Brain microvascular endothelial cell (primary cell): ENCODE measurements at places on chromosomes 12 and 14.

DNA sequence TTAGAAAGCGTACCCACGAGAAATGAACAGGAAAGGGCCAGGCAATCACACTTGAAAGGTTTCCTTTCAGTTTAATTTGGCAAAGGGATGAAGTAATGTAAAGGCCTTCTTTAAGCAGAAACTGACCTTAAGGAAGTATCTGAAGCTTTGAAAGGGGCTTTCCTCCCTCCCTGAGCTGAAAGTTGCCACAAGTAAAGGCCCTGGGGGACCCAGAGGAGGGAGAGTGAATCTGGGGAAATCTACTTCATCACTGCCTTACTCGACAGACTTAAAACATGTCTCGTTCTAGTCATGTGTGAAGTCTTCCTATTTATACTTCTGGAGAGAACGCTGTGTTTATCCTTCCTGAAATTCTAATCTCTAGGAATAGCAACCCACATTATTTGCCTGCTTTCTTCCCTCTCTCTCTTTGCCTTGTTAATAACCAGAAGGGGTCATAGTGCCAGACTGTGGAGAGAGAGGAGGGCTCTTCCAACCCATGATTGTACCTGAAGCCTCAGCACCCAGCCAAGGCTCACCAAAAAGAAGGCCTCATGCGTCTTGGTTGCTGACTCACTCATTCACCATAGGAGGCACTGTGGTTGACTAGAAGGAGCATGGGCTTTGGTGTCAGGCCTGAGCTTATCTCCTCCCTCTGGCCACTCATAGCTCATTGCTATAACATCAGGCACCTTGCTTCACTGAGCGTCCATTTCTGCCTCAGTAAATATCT is 10.2 kb upstream of the GPX2 start:
- peak; percentile 45 for DNase-seq

DNA sequence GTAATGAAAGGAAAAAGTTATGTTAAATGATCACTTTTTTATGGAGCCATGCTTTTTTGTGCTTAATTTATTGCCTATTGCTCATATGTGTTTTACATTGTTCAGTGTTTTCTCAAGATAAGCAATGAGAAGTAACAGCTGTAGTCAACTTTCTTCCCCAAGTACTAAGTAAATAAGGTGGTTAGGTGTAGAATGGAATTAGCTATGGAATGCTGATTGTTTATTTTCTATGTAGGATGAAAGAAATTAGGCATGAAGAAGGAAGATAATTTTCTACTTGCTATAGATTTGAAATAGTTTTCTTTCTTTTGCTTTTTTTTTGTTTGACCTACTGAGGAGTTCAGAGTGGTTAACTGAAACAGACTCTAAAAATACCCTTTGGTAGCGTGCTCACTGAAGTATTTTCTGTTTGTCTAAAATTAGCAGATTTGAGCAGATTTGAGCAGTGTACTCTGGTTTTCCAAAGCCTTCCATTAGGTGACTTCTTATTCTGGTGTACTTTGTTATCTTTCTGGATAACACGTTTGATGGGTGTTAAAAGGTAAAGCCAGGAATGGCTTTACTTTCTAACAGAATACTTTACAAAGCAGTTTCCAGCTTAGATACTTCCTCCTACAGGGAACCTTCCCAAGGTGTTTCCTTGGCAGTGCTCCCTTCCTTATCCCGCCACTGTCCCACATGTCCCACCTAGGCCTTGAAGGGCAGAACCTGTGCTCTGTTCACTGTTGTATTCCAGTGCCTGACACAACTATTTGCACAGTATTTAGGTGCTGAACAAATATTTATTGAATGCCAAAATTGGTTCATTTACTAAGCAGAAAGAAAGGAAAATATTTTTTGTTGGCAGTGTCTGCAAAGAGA is 56.0 kb downstream of the RASSF3 start:
- DNase-seq = no peak

DNA sequence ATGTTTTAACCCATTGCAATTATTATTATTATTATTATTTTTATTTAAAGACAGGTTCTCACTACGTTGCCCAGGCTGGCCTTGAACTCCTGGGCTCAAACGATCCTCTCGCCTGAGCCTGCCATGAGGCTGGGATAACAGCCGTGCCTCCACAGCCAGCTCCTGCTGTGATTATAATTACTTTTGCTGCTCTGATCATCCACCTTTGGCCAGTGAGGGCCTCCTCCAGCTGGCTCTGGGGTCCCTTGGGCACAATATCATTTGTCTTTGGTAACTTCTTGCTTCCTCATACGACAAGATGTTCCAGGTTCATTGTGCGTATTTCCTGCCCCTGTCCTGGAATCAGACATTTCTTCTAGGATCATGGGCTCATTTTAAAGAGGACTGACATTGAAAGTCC is 28.4 kb downstream of the LRTM2 start:
- no peak for DNase-seq

GRCh38 chr14:53113989-53114388 is 39.1 kb downstream of the DDHD1 start:
- DNase-seq = no peak

DNA sequence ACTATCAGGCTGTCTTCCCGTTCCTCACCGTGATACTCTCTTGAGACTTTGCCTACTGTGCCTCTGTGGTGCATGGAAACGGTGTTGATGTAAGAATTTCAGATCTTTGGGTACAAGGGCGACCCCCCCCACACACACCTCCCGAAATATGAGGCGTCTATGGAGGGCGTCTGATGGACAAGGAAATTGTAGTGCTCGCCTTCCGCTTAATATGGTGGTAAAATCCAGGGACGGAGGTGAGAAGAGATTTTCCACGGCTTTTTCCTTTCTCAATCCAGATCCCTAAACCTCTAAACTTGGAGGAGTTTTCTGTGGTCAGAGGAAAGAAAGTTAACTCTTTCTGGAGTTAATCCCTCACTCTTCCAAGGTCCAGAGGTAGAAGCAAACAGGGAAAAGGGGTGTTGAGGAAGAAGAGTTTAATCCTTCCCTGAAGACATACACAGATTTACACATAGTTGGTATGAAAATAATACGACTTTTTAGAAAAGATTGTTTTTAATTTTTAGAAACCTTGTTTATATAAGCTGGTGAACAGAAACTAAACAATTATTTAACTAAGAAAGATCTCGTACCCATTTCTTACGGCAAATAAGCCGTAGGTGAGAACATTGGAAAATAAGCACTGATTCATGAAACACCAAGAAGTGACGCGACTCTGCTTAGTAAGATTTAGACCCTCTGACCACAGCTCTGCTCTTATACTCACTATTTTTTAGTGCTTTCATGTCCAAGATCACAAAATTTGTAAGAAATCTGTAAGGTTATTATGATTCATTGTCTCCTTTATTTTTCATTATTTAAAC is 23.1 kb upstream of the RNASE12 start:
- no peak for DNase-seq

DNA sequence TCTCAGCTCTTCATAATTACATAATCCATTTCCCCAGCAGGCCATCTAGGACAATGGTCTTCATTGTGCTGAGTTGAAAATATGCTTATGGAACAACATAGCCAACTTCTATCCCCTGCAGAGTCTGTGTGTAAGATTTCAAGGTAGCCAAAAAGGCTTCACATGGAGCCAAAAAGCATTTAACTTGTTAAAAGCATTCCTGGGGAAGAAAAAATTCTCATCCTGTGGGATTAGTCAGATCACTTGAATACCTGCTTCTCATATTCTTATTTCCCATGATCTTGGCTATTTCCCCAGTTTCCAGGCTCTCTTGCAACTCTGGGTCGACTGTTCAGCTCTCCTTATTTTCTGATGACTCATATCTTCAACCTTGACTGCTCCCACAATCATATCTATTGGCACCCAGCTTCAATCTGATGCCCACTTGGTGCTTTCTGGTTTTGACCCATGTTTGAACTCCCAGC is 178.9 kb downstream of the KLHL28 start:
- DNase-seq = no peak

DNA sequence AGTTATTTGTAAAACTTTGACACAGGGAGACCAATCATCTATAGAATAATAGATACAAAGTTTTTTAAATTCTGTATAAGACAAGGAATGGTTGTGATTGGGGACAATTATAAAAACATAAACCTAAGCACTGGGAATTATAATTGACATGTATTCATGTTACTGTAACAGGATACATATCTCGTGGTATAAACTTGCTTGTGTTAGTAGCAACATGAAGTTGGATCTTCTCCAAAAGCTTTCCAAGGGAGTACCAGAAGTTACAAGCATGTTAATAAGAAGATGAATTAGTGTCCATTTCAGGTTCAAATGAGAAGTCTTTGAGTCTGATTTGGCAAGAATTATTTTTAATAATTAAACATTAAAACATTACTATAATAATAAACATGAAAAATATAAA is 42.2 kb downstream of the CDKL1 start:
- DNase-seq = no peak

GRCh38 chr12:122894193-122895121 is 1.5 kb downstream of the VPS37B start:
- DNase-seq = no peak

GRCh38 chr12:89384807-89385206 is 32.5 kb upstream of the DUSP6 start:
- DNase-seq = no peak

- peak; percentile 87 for DNase-seq
Observed at GRCh38 chr12:27940756-27941402, 31.7 kb downstream of the PTHLH start.

- no peak for DNase-seq
Observed at GRCh38 chr12:131720241-131720640, 9.4 kb downstream of the SFSWAP start.

DNA sequence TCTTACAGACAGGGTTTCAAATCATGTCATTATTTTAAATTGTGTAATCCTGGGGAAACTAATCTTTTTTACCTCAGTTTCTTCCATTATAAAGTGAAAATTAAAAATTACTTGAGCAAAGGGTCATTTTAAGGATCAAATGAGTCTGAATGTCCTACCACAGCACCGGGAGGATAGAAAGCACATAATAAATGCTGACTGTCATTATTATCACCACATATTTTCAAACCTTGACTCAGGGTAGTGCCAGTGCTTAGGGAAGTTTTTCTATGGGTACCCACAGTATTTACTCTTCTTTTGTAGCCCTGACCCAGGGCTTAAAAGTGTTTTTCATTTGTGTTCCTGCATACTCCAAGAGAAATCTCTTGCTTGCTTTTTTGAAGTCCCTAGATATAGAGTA is 60.5 kb downstream of the KCNMB4 start:
- no peak for DNase-seq

GRCh38 chr14:102565331-102565887 is 27.0 kb upstream of the RCOR1 start:
- no peak for DNase-seq

DNA sequence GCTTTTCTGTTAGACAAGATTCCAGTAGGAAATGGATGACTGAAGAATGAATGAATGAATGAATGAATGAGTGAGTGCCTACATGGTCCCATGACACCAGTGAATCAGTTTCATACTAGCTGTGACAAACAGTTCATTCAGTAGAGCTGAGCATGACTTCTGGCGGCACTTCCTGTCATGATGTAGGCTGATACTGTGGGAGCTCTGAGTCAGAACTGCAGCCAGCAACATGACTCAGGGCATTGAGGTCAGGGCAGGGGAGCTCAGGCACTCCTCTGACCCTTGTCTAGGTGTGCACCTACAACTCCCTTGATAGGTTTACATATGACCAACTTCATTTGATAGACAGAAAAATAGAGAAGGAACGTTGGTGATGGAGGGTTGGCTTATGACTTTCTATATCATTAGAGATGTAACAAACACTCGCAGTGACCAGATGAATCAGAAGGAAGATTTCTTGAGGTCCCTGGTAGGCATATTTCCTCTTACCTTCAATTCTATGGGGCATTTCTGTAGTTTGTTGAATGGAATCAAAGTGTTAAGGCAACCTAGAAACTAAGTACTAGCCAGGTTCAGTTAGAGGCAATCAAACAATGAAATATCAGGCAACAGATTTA is 139.3 kb upstream of the ARHGAP5 start:
- peak; percentile 89 for DNase-seq

DNA sequence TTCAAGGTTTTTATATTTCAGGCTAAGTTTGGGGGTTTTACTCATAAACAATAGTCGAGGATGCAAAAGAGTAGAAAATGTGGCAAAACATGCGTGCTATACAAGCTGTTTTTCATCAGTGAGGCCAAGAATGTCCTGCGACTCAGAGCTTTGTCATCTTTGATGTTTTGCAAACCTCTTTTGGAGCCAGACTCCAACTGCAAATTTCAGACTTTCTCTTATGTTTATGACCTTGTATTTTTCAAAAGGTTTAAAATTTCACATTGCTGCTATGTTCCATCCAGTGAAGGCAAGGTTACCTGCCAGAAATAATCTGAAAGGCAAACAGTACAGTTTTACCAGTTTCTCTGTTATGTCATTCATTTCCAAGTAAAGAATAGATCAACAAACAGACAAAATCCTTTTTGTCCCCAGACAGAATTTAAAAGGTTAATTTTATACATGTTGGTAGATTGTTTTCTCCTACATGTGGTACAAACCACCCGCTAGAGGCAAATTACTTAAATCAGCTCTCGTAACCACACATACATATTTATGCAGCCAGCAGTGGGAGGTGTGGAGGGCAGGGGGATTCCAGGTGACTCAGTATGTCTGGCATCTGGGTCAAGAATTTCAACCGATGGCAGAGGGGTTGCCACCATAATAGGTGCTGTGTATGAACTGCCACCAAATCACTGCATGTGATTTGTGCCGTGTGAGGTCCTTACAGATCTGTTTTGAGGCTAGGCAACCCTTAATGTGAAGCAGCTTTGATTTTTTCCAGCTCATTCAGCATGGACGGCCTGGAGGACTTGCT is 119.8 kb upstream of the CPM start:
- peak; percentile 82 for DNase-seq

- no peak for DNase-seq
Observed at GRCh38 chr14:32102152-32102787, 25.2 kb downstream of the ARHGAP5 start.
